NCI-H146 (cell line): ENCODE measurements at places on chromosomes 7 and 10.

DNA sequence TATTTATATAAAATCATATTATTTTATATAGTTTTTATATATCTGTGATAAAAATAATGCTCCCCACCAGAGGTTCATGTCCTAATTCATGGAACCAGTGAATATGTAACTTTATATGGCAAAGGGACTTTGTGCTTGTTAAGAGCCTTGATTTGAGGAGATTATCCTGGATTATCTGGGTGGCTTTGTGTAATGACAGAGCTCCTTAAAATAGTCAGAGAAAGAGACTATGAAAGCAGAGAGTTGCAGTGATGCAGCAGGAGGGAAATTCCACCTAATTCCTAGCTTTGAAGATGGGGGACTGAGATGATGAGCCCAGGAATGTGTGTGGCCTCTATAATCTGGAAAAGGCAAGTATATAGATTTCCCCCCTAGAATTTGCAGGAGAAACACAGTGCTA is 1034.2 kb upstream of the C7orf33 start:
- no peak for DNase-seq

DNA sequence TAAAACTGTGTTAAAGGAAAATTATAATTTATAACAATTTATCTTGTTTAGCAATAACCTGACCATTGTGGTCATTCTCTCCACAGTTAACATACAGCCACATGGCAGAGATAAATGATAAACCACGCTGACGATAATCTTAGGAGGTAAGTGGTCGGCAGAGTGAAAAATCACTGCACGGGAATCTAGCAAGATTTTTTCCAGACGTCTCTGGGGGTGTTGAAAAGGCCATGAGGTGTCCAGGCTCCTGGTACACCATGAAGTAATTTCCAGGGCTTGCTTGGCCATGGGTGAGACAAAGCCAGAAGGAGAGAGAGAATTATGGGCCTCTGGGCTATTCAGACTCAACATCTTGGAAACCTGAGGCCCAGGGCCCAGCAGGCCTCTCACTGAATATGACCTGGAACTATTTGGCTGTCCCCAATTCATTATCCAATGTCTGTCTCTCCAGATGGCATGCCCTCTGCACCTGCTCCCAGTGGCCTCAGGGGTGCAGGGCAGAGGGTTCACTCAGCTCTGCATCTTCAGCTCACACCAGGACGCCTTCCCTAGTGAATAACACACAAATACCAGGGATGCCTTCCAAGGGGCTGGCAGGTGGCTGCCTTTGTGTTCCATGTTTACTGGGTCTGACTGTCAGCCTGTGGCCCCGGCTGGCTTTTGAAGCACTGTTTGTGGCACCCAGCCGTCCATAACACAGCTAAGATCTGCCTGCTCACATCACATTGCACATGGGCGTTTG is 590.4 kb upstream of the PFKP start:
- peak; percentile 35 for DNase-seq

DNA sequence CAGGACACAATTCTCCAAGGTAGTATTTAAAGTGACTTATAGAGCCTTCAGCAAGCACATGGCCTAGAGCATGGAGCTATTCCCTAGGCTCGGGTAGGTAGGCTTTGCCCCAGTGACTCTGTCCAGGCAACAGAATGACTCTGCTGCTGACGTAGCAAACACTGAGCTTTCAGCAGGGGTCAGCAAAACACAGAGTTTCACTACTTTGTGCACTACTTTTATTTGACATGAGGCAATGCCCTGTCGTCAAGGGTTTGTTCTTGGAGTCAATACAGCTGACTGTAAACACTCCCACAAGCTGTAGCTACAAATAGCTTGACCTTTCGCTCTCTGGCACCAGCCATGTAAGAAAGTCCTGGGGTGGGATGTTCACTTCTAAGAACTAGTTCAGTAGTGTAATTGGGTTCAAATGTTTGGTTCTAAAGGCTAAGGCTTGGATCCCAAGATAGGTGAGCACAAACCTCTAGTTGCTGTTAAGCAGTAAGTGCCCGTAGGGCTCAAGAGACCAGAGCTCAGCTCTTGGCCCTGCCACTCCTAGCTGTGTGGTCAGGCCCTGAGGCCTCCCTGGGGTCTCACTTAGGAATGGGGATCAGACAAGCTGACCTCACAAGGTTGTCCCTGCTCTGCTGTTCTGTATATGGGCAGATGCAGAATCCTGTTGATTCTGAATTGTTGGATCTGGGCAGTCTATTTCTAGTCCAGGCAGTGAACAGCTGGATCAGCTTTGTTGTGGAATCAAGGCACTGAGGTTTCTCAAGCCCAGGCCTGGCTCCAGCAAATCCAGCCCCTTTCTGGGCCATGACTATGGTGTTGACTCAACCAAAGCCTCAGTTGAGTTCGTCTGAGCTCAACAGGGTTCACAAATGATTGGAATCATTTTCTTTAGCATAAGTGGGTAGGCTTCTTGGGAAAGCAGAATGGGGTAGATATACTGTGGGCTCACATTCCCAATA is 10.7 kb downstream of the NODAL start:
- no peak for DNase-seq

DNA sequence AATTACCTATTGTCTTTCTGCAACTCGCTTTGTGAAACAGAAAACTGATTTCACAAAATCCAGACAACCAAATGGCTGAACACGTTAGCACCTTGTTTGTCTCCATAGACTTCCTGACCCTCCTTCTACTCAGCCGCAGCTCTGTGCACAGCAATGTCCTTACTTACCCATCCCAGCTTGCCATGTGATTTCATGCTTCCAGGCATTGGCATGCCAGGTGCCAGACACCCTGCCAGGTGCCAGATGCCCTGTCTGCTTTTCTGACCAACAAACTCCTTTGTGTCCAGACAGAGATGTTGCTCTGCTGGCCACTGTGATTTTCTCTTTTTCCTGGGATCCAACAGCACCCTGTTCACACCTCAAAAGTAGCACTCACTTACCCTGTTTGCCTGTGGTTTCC is 16.1 kb upstream of the FAM170B start:
- DNase-seq, result peak; percentile 62

- DNase-seq, result peak; percentile 76
Observed at GRCh38 chr7:8365499-8366110, 67.8 kb upstream of the NXPH1 start.

GRCh38 chr10:12416344-12417050 is 67.2 kb downstream of the CAMK1D start:
- DNase-seq, result no peak

DNA sequence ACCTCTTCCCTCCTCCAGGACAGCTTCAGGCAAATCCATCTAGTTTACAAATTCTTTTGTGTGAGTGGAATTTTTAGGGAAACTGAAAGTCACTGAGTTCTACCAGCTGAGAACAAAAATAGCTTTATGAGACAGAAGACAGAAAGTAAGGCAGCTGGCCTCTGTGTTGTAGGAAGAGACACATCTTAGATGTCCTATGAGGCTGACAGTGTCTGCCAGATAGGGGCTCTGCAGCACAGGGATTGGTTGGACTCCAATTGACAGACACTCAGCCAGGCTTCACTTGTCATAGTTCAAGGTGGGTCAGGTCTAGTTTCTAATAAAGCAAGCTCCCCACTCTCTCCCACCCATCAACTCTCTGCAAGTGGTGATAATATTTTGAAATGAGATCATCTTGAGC is 574.9 kb downstream of the CCSER2 start:
- DNase-seq, result no peak

- DNase-seq, result no peak
Observed at GRCh38 chr10:120508393-120508792, 51.4 kb downstream of the PLPP4 start.

- no peak for DNase-seq
Observed at GRCh38 chr7:22622116-22622785, 104.7 kb upstream of the IL6 start.

- DNase-seq, result no peak
Observed at GRCh38 chr10:71795248-71795647, 21.9 kb upstream of the VSIR start.

DNA sequence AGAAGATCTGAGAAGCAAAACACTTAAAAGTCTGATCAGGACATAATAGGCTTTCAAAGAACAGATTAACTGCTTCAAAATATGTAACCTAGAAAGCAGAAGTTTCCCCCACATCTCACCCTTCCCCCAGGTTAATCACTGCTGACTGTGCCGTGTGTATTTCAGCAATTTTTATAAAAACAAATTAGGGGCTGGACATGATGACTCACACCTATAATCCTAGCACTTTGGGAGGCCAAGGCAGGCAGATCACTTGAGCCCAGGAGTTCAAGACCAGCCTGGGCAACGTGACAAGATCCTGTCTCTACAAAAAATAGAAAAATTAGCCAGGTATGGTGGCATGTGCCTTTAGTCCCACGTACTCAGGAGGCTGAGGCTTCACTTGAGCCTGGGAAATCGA is 67.6 kb upstream of the GATA3 start:
- no peak for DNase-seq

DNA sequence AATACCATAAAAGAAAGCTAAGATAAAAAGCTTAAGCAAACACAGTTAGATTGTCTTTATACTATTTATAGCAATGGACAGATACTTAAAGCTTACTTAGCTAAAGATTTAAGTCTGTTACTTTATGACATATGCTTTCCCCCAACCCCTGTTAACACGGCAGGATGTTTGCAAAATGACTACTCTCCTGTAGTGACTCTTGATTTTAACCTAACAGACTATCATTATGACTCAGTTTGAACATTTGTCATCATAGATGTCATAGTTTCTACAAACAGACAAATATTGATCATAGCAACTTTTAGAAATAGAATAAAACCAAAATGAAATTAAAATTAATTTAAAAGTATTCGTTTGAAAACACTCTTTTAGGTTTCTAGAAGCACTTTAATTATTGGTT is 7.8 kb upstream of the COMMD3 start:
- no peak for DNase-seq

GRCh38 chr7:20151708-20152456 is 65.3 kb downstream of the MACC1 start:
- DNase-seq, result no peak

DNA sequence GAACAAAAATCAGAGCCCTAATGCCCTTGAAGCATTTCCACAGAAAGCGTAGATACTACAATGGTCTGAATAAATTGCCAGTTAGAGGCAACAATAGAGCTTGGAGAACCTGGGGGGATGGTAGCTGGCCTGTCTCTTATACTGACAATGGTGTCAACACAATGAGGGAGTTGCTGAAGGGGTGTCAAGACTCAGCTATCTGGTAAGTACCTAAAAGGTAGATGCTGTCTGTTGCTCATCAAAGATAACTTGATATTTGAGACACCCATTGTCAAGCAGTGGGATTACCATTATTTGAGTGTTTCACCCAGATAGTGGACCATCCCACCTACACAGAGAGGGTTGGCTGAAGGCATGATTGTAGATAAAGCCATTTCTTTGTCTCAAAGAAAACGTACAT is 72.8 kb downstream of the PDE1C start:
- DNase-seq, result no peak

- peak; percentile 65 for DNase-seq
Observed at GRCh38 chr10:57657164-57657765, 610.4 kb downstream of the IPMK start.

DNA sequence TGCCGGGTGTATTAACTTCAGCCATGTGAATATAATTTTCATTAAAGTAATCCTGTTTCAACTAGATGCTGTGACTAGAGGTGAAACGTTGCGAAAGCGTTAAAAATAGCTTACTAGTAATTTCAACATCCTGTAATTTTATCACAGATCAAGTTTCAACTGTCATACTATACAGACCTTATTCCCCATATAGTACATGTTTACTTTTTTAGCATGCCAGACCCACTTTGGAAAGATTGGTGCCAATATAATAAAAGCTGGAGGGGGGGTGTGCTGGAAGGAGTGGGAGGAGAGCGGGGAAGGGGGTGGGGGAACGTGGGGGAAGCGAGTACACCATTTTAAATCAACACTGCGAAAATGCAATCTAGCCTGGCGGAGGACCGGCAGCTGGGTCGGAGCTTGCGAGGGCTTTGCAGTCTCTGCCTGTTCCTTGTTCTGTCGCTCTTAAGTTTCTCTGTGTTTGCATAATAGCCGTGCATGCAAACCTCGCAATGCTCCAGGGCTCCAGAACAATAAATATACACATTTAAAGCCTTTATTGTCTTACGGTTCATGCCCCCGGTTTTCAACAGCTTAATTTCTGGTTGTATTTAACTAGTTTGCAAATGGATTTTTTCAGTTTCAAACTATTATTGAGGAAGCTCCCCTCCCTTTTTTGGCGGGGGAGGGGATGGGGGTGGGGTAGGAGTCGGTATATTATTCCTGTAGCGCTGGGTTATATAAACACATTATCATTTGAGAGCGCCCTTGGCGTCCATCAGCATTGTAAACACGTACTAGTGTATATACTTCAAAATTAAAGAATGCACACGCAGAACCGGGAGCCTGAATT is 1.3 kb upstream of the ARID5B start:
- peak; percentile 82 for DNase-seq

DNA sequence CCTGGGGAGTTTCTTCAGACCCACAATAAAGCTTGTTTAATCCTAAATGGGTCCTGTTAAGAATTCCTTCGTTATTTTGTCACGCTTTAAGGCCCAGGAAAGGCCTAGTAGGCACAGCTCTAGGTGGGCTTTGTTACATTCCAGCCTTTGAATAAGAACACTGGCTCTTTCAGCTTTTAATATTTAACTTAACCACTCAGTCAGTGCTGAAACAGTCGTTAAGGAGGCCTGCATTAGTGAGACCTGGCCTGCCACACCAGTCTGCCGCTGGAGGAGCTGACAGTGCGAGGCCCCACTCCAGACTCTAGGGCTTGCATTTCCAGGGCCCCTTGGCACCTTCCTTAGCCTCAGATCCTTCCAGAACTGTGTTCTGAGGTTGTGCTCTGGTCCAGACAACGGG is 351.4 kb downstream of the GLRX3 start:
- no peak for DNase-seq

- DNase-seq, result no peak
Observed at GRCh38 chr10:27525819-27526218, 21.7 kb downstream of the RAB18 start.

- peak; percentile 94 for DNase-seq
Observed at GRCh38 chr7:90955641-90956207, 308.5 kb upstream of the FZD1 start.

DNA sequence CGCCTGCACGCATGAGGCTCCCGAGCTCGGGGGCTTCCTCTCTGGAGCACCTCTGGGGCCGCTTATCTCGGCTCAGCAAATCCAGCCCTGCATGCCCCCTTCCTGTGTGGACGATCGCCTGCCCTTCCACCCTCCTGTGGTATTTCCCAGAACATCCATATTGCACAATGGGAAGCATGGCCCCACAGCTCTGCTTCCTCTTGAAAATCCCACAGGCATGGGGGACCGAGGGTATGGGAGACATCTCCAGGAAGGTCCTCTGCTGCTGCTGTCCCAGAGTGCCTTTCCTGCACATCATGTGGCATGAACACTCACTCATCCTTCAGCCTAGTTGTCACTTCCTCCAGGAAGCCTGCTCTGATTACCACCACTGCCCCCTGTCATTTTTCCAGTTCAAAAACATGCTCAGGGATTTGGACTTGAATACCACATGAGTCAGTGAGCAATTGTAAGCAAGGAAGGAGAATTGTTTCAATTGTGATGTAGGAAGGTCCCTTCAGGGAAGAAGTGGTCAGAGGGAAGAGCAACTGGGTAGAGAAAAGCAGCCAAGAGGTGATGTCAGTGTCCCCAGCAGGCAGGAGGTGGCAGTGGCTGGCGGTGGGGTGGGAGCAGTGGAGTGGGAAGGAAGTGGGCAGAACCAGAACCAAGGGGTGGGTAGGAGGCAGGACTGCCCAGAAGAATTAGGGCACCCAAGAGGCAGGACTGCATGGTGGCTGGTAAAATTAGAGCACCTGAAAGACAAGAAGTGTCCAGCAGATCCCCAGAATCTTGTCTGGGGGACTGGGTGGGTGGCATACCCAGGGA is 67.5 kb upstream of the ZMIZ1 start:
- DNase-seq, result no peak
